Testis (tissue), 5 donors: ENCODE measurements at places on chromosomes 16 and 17.
A peak's percentile ranks its signal among the peaks of the same experiment; 100 is the strongest.

DNA sequence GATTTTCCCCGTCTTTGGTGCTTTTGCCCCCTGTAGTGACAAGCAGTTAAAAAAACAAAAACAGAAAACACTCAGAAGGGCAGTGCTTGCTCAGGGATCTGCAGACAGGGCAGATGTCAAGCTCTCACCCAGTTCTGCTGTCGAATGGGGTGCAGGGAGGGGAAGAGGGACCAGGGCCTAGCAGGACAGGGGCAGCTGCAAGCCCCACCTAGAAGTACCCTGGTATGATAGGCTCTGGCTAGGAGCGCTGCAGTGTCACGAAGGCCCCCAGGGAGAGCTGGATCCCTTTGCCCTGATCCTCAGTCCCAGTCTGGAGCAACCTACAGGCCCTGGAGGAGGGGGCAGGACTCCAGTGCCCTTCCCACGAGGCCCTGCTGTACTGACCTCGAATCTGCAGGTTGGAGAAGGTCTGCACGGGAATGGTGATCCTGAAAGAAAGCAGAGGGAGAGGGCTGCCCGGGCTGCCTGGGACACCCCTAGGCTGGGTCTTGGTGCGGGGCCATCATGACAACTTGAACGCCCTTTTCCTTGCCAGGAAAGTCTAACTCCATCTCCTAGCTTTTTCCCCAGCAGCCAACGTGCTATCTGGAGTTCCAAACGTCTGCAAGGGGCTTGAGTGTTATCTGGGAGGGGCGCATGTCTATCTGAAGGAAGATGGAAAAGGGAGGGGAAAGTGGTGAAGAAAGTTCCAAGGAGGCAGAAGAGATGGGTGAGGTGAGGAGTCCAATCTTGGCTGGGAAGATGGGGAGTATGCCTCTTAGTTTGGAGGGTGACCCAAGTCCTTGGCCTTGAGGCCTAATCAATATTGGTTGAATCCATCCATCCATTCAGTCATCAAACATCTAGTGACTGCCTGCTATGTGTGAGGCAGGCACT lies 4.8 kb downstream of the GFAP start:
- no peak for DNase-seq

- peak; percentile 13 for DNase-seq
Measured at GRCh38 chr16:70159355-70160348, 13.9 kb upstream of the CLEC18C start.

GRCh38 chr17:13409455-13409854 lies 192.3 kb downstream of the HS3ST3A1 start:
- no peak for DNase-seq

- no peak for DNase-seq
Measured at GRCh38 chr17:173166-173911, 8.1 kb downstream of the DOC2B start.

GRCh38 chr17:58109197-58109596 lies 26.0 kb downstream of the DYNLL2 start:
- DNase-seq = no peak

DNA sequence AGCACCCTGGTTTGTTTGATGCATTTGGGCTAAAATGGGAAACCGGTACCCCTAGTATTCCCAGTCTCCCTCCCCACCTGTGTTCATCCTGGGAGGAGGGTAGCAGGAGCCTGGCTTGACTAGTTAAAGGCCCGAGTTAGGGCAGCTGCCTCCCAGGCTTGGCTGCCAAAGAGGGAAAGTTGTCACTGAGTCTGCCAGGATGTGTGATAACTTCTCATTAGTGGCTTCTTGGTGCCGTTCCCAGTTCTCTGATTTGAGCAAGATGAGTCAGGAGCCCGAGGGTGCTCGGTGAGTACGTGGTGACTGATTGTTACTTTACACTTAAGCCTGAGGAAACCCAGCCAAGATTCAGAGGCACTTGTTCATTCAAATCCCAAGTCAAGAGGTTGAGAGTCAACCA lies 2.5 kb downstream of the KRT32 start:
- DNase-seq = peak; percentile 60

DNA sequence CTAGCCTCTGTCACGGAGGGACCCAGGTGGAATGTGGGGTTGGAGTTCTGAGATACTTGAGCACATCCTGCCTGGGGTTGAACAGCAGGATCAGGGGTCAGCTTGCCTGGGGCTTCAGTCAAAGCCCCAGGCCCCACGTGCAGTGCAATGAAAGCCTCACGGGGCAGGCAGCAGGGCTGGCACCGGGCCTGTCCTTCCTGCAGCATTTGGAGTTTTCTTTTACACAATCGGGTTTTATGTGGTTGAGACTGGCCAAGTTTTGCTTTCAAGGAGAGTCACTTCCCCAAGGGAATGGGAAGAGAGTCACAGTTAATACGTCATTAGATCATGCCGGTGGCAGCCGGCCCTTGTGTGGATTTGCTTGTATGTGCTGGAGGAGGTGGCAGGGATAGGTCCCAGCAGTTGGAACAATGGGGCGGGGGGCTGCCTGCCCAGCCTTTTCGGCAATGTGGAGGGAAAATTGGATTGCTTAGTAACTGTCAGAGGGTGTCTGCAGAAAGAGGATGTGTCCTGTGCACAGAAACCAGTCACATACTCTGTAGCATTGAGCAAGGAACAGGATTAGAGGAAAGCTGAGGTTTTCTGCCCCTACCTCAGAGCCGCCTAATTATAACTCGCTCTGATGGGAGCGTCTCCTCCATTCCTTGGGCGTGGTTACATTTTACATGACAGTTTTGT lies 4.5 kb downstream of the RMI2 start:
- peak; percentile 59 for DNase-seq

DNA sequence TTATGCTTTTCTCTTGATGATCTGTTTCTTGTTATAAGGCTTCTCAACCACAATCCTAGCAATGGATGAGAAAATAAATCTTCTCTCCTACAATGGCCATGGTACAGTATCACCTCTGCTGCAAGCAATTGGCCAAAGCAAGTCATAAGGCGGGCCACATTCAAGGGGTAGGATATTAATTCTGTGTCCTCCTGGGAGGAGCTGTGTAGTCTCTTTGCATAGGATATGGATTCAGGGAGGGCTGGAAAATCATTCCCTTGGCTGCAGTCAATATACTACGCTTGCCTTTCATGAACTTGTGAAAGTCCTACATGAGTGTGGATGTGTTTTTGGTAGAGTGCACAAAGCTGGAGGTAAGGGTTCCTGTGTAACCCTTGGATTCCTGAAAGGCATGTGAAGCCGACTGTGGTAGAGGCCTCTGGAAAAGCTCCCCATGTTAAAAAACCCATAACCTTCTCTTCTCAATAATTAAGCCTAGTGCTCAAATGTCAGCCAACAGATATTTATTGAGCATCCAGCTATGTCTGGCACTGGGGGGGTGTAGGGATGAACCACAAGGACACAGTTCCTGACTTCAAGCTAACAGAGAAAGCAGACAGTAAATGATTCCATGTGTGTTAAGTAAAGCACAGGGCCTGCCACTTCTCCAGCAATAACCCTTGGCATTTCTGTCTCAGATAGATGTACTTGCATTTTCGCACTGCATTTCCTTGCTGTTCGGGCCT lies 147.6 kb upstream of the HS3ST3A1 start:
- no peak for DNase-seq

- DNase-seq = no peak
Measured at GRCh38 chr17:71792966-71793365, 327.9 kb upstream of the SOX9 start.

DNA sequence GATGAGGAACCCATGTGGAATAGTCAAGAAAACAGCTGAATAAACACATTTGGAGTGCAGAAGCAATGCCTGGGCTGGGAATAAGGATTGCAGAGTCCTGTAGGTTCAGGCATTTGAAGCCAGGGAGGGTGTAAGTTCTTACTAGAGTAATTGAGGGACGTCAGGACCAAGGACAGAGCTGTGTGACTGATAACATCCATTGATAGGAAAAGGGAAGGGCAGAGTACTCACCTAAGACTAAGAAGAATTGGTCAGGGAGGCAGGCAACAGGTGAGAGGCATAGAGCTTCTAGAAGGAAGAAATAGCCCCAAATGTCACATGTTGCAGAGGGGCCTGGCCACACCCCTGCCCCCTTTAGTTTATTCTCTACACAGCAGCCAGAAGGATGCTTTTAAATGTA lies 79.8 kb upstream of the TMEM132E start:
- DNase-seq = no peak

DNA sequence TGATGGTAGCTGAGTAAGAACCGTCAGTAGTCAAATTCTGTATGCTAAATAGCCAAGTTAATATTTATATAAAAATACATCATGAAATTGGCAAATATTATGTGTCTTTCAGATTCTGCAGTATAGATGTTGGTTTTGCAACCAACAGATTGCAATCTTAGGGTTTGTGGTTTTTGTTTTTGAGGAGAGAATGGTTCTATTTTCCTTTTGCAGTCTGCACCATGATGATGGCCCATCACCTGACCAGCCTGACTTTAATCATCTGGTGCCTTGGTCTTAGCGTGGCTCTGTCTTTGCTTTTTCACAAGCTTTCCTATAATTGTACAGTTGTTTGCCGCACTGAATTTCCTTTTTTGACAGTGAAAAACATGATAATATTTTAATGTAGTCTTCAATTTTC lies 50.7 kb downstream of the NUP93 start:
- DNase-seq = no peak

DNA sequence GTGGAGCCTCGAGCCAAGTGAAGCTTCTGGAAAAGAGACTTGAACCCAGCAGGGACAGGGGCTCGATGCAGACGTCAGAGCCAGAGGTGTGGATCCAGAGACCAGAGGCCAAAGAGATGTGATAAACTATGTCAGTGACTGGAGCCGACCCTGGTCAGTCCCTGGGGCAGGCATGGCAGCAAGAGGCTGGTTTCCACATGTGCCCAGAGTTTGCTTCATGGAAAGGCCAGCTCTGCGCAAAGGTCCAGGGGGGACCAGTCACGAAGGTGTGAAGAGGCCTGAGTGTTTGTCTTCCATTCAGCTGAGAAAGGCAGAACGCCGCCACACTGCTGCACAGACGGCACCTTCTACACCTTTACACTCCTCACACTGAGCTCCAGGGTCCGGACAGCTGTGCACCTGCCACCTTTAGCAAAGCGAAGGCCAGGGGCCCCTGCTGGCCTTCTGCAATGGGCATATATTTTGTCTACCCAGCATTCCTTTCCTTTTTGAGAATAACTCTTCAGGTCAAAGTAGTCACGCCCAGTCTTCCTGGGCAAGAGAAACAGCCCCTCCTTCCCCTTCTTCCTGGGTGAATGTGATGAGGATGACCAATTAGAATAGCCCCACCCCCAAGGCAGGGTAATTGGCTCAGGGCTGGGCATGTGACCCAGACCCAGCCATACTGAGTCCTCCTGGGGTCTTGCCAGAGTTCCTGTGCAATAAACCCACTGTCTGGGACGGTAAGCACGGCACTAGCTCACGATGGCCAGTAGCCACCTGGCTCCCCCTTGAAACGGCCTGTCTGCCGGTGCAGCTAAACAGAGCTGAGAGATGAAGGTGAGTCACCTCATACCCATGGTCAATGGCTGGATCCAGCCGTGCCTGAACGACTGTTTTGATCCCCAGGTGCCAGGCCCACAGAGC lies 2.3 kb upstream of the RPH3AL start:
- DNase-seq = no peak

DNA sequence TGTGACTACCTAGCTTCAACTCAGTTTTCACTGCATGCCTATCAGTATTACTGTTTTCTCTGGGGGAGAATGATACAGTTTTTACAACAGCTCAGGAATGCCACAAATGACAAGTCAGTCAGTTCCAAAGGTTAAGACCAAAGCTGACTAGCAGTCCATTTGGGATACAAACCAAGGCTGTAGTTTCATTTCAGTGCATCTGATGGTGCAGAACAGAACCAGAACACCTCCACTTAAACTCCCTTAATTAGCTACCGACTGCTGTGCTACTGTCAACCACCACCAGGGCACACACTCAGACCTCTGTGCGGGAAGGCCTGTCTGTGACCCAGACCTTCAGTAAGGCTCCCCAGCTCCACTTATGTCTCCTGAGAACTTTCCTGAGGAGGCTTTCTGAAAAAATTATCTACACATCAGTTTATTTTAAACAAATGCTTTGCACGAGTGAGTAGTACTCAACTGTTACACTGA lies 20.4 kb downstream of the NFE2L1 start:
- DNase-seq = no peak

DNA sequence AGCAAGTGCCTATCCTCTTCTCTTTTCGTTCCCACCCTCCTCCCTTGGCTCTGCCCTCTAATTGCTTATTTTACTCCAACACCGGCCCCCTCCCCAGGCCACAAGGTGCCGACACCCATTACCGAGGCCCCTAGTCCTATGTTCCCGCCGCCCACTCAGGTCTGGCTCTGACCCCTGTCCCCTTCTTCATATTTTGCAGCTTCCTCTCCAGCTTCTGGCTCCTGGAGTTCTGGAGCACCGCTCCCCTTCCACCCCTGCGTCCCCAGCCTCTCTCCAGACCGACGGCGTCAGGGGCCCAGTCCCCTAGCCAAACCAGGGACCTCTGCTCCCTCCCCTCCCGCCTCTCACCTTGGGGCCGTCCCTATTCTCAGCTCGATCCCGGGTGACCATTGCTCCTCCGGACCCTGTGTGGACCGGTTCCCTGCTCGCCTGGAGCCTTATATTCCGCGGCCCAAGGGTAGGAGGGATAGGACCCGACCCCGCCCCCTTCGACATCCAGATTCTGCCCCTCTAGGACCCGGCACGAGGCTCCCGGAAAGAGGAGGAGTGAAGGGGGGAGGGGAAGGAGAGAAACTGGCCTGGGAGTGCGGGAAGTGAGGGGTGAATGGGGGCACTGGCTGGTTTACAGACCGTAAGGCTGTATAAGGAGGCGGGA lies at the start of gene HES7:
Gene HES7 (minus strand): TSS at position 412 of the 655 bp plus-strand sequence. CDS start 22 bp downstream, at position 390.
- no peak for DNase-seq

- DNase-seq = no peak
Measured at GRCh38 chr17:7742729-7743128, 25.2 kb downstream of the DNAH2 start.

DNA sequence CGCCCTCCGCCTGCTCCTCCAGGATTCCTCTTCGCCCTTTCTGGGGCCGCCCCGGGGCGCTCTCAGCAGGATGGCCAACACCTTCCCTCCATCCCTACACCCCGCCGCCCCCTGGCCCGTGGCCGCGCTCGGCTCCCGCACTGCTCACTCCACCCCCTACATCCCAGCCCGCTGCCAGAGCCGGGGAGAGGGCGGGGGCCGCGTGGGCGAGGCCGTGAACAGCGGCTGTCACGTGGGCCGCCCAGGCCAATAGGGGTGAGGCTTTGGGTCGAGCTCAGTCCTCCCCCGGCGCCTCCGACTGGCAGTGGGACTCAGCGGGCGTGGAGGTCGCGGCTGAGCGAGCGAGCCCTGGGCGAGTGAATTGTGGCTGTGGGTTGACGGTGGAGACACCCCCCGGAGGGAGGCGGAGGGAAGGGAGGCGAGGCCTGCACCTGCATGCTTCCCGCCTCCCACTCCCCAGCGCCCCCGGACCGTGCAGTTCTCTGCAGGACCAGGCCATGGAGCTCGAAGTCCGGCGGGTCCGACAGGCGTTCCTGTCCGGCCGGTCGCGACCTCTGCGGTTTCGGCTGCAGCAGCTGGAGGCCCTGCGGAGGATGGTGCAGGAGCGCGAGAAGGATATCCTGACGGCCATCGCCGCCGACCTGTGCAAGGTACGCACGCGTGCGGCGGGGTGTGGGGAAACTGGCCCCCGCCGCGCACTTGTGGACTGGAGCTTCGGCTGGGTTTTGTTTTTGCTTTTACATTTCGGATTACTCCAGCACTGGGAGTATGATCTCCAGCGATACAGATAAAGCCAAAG lies at the start of gene ALDH3A2:
Gene ALDH3A2 (plus strand): TSS at position 277 of the 799 bp plus-strand sequence. CDS start 221 bp downstream, at position 498.
- peak; percentile 99 for DNase-seq
